ENCODE measurements at places on chromosomes 16 and 17.

- no peak for DNase-seq
These were observed 390 bp downstream of the MLLT6 start for GRCh38 chr17:38705523-38705802.

DNA sequence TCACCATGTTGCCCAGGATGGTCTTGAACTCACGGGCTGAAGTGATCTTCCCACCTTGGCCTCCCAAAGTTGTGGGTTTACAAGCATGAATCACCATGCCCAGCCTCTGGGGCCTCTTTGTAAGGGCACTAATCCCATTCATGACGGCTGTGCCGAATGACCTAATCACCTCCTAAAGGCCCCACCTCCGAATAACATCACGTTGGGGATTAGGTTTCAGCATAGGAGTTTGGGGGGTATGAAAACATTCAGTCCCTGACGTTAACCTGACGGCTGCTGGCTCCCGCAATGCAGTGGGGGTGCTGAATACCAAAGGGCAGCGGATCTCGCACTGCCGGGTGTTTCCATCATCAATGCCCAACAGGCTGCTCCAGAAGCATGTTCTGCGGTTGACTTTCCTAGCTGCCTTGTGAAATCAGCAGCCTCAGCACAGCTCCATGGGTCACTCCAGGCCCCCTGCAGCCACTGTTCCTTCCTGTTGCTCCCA lies 120.8 kb upstream of the SEC14L1 start:
- DNase-seq, result peak; percentile 36

DNA sequence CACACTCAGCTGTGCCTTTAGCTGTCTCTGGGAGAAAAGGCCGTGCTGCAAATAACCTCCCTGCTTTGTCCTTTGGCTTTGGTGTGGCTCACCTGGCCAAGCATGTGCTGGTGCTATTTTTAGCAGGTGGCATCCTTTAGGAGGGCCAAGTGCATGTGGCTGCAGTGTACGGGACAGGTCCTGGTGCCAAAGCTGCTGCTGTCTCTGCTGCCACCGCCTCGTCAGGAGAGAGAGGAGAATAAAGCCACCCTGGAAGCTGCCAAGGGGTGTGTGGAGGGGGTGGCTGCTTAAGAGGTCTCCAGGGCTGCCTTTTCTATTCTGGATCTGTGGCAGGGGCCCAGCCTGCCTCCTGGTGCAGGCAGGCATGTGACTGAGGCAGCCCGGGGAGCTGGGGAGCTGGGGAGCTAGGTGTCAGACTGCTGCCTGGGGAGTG lies 6.2 kb downstream of the AKAP1 start:
- DNase-seq, result no peak

- peak; percentile 89 for DNase-seq
These were observed 280.1 kb upstream of the MON1B start for GRCh38 chr16:76910931-76911330.

DNA sequence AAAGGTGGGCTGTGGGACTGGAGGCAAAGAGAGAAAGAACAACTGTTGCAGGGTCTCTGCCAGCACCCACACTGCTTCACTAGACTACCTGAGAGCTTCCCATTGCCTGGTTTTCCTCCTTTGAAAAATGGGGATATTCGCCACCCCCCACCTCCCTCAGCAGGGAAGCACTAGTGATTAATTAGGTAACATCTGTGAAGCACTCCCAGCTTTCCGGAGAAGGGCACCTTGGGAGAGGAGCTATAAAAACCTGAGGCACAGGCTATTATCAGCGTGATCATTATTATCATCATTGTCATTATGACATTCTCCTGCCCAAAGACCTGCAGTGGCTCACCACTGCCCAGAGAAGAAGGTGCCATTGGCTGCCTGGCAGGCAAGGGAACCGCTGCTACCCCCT lies 83.5 kb downstream of the XYLT1 start:
- no peak for DNase-seq

GRCh38 chr17:7858522-7858810 lies 663 bp downstream of the CYB5D1 start:
- DNase-seq, result peak; percentile 48

- DNase-seq, result peak; percentile 31
These were observed 751 bp downstream of the DCAF7 start for GRCh38 chr17:63550817-63551639.

DNA sequence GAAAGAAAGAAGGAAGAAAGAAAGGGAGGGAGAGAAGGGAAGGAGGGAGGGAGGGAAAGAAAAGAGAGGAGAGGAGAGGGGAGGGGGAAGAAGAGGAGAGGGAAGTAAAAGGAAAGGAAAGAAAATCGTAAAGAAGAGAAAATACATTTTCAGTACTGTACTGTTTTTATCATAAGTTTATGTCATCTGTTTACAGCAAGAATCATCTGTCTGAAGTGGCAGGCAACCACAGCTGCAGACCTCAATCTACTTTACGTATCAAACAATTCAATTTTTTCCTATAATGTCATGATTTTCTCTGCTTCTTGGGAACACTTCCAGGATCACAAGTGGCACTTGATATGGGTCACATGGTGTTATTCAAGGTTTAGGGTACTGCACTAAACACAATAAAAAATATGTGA lies 58.3 kb downstream of the USP32 start:
- no peak for DNase-seq

GRCh38 chr17:31390748-31391495 lies 553 bp upstream of the RAB11FIP4 start:
- DNase-seq, result no peak

- no peak for DNase-seq
These were observed 6.6 kb downstream of the RND2 start for GRCh38 chr17:43031666-43032065.

- DNase-seq, result no peak
These were observed 12.2 kb downstream of the MNT start for GRCh38 chr17:2388683-2389055.

GRCh38 chr16:79644971-79645667 lies 44.6 kb upstream of the MAF start:
- DNase-seq, result no peak

DNA sequence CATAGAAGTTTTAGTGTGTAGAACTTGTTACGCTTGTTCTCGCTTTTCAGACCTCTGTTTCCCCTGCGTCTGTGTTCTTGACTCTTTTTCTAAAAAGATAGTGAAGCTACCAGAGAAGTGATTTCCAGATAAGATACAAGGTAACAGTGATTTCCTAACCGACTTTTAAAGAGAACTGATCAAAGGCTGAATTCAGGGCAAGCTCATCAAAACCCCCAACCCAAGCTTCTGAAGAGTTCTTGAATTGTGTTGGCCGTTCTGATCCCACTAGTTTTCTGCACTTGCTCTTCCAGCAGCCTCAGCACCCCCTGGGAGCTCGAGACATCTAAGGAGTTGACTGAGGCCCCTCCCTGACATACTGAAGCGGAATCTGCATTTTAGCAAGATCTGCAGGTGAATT lies 12.7 kb upstream of the NSMCE1 start:
- DNase-seq, result no peak

DNA sequence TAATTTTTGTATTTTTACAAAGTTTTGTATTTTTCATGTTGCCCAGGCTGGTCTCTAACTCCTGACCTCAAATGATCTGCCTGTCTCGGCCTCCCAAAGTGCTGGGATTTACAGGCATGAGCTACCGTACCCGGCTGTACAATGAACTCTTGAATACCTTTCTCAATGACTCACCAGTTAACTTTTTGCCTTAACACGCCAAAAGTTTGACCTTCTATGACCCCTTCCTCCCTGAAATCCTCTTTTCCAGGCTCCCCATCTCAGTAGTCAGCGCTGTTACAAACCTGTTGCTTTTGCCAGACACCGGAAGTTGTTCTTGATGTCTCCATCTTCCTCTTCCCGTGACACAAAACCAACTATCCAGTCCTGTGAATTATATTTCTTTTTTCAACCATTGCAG lies 158.1 kb upstream of the ASIC2 start:
- DNase-seq, result no peak

GRCh38 chr17:65593092-65593854 lies 31.8 kb upstream of the AXIN2 start:
- DNase-seq, result no peak

DNA sequence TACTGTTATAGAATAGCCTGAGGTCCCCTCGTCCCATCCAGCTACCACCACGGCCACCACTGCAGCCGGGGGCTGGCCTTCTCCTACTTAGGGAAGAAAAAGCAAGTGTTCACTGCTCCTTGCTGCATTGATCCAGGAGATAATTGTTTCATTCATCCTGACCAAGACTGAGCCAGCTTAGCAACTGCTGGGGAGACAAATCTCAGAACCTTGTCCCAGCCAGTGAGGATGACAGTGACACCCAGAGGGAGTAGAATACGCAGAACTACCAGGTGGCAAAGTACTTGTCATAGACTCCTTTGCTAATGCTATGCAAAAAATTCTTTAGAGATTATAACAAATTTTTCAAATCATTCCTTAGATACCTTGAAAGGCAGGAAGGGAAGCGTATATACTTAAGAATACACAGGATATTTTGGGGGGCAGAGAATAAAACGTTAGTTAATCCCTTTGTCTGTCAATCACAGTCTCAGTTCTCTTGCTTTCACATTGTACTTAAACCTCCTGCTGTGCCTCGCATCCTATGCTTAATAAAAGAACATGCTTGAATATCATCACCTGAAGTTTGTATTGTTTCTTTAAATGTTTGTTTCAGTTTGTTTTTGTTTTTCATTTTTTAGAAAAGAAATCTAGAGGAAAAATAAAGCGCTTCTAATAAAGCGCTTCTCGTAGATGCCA lies 388.3 kb downstream of the MAF start:
- DNase-seq, result no peak

DNA sequence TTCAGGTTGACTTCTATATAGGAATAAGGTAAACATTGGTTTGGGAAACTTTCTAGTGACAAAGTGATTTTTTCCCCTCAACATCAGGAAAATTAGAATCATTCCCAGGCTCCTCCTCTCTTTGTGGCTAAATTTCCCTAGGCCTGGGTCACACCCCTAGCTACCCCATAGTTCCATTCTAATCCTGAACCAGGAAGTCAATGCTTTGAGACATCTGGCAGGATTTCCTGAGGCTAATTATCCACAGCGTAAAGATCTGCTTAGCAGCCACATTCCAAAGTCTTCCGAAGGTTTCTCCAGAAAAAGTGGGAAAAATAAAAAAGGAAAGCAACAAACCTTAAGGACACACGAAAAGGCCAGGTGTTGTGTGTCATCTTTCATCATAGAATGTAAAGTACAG lies 60.3 kb upstream of the CORO6 start:
- DNase-seq, result no peak

Data from fibroblast of mammary gland (primary cell).